GM12892 (cell line): ENCODE measurements at places on chromosomes 6 and 20.

DNA sequence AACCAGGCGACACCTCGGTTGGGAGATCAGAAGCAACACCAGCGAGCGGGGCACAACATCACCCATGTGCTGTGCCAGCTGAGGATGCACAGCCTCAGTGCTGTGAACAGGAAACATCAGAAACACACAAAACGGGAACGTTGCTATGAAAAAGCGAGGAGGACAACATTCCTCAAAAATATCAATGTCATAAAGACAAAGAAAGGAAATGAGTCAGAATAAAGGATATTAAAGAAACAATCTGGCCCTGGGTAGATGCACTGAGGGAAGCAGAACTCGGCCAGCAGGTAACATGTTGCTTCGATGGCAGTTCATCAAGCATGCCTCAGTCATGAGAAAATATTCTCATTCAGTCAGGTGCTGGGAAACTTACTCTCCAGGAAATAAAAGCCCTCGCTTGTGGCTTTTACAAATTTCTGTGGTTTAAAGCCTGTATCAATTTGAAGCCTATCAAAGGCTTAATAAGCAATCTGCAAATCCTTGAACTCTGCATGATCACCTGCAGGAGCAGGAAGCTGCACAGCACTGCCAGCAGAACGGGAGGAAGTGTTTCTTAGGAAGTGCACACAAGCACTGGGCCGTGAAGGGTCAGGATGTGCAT, 77.5 kb downstream of the GINS1 start:
- no peak for DNase-seq

DNA sequence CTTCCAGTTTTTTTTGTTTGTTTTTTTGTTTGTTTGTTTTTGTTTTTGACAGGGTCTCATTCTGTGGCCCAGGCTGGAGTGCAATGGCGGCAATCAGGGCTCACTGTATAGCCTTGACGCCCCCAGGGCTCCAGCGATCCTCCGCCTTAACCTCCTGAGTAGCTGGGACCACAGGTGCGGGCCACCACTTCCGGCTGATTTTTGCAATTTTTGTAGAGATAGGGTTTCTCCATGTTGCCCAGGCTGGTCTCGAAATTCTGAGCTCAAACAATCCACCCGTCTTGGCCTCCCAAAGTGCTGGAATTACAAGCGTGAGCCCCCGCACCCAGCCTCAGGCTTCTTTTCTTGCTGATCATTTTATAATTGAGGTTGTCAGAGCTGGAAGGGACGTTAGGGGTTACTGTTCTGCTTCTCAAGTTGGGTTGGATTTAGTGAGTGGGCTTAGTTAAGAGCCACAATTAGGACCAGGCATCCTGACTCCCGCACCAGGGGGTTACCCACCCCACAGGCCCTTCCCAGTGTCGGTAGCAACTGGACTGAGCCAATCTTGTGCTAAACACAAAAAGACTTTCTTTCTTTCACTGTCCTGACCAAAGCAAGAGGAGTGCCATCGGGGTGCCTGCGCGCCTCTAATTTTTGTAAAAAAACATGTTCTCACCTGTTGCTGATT, 13.1 kb upstream of the ZSCAN9 start:
- DNase-seq, result no peak

DNA sequence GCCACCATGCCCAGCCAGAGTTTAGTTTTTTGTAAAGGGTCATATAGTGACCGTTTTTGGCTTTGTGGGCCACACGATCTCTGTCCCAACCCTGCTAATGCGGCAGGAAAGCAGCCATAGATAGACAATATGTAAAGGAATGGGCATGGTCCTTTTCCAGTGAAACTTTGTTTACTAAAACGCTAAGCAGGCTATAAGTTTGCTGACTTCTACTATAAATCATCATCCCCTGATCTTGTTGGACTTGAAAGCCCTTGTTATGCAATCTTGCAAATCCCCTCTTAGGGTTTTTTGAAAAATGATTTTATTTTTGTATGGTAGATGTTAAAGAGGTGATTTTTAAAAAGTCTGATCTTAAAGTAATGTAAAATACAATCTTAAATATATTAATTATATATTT, 63.6 kb downstream of the CBFA2T2 start:
- no peak for DNase-seq

DNA sequence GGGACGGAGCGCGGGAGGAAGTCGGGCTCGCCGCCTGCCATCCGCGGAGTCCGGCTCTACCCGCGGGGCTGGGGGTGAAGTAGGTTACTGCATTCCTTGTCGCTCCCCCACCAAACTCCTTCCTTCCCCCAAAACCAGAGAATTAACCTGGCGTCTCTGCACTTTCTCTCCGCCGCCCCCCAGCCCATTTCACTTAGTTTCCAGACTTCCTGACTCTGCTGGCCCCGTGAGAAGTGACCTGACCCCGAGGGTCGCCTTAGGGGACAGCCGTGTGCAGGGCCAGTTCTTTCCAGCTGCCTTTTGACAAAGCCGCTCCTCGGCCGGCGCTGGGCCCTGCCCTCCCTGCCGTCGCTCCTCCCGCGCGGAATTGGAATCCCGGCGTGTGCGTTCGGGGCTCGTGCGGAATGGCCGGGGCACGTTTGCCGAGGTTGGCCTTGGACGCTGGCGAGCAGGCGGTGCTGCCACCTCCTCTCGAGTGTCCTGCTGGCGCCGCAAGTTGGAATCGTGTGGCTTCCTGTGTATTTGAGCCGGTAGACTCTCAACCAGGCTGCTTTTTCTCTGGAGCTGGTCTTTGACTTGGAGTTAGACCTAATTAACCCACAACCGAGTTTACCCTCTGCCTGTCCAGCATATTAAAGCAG, 650 bp downstream of the DCBLD1 start:
- no peak for DNase-seq

DNA sequence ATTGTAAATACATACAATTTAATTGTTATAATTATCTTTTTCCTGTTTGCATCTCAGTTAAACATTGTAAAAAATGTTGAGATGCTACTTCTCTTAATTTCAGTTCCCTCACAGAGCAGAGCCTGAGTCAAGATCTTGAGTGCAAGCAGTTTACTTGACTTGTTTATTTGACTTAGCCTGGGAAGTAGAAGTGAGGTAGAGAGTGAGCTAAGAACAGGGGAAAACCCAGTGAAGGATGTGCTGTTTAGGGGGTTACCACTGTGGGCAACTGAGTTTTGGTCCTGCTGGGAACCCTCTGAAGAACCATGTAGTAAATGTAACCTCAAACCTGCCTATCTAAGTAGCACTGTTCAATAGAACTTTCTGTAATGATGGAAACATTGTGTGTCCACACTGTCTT, 495.2 kb upstream of the FLRT3 start:
- DNase-seq, result no peak

DNA sequence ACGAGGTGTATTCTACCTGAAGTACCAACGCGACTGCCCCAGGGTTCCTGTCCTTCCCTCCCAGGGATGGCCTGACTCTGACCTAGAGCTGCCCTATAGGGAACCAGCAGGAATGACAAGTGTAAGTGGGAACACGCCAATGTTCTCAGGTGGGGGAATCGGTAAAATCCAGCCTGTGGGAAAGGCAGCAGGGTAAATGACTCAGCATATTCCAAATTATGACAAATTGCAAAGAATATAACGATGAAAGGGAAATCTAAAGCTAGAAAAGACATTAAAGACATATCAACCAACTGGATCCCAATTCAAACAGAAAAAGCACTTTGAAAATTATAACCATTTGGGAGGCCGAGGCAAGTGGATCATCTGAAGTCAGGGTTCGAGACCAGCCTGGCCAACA, 41.8 kb downstream of the KIF16B start:
- no peak for DNase-seq

GRCh38 chr20:48770700-48771442, 56.9 kb downstream of the PREX1 start:
- DNase-seq, result no peak

DNA sequence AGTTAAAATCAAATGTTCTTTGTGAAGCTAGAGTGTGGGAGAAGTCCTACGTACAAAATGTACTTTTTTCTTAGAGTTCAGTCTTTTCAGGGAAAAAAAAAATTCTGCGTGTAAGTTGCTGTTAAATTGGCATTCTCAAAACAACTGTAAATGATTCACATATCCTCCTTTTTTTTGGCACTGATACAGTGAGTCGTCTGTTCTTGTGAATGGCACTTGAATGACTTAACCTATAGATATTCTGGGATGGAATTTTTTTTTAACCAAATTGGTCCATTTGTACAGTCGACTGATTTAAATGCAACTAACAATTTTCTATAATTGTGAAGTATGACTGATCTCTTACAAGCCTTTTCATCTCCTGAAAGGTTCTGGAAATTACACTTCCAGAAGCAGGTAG, 5.5 kb upstream of the JAG1 start:
- no peak for DNase-seq

- peak; percentile 20 for DNase-seq
These were observed 137.5 kb upstream of the SLC24A3 start for GRCh38 chr20:19074828-19075516.

- no peak for DNase-seq
These were observed 516.8 kb downstream of the BCKDHB start for GRCh38 chr6:80623066-80623815.

DNA sequence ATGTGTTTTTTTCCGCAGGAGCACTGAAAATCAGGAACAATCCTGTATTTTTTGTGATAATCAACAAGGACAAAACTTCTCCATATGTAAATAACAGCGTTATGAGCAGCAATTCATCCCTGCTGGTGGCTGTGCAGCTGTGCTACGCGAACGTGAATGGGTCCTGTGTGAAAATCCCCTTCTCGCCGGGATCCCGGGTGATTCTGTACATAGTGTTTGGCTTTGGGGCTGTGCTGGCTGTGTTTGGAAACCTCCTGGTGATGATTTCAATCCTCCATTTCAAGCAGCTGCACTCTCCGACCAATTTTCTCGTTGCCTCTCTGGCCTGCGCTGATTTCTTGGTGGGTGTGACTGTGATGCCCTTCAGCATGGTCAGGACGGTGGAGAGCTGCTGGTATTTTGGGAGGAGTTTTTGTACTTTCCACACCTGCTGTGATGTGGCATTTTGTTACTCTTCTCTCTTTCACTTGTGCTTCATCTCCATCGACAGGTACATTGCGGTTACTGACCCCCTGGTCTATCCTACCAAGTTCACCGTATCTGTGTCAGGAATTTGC, at the start of gene TAAR6:
Gene TAAR6, plus strand, starts transcription at position 102 of the 557 bp plus-strand sequence. Its CDS starts 0 bp downstream, at position 102.
- no peak for DNase-seq

DNA sequence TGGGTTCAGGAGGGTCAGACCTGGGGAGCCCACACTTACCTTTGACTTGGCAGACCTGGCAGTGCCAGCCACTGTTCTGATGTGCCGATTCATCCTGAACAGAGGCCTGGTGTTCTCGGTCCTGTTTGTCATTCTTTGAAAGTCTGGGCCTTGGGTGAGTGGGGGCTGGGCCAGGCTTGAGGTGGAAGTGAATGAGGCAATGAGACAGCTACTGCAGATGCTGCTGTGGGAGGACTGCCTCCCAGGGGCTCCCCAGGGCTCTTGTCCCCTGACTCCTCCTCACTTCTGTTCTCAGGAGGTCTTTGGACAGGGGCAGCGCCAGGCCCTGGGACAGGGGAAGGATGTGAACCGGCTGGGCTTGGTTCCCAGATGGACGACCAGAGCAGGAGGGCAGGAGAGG, 5.6 kb upstream of the TREML4 start:
- no peak for DNase-seq

GRCh38 chr6:106858653-106859092, 115.9 kb downstream of the CD24 start:
- DNase-seq, result no peak

- DNase-seq, result no peak
These were observed 74.8 kb downstream of the ASCC3 start for GRCh38 chr6:100806296-100806695.

DNA sequence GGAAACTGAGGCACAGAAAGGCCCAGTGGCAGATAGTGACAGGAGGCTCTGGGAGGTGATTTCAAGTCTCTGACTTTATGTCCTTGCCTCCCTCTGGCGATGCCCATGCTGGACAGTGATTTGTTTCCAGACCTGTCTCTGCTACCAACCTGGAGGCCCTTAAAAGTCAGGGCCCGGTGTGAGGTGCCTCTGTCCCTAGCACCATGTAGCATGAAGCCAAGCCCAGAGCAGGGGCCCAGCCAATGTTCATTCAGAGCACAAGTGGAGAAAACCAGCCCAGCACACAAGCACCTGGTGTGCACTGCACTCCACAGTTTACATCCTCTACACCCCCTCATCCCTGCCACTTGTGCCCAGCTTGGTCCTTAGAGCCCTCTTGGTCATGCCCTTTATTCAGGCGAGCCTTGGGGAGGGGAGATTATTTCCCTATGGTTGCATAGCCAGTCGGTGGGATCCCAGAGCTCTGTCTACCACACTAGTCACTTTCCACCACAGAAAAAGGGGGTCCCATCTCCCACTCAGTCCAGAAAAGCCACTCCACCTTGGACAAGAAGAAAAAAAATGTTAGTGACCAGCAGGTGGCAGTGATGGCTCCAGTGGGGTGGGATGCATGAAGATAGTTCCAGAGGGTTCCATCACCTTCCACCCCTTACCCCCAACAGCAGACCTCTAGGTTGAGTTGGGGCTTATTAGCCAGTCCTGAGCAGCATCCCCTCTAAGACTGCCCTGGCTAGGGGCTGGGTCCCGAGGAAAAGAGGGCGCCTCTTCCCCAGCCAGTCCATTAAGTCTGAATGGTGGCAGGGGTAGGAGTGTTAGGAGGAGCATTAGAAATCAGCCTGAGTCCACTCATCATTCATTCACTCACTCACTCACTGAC, 30.9 kb downstream of the KIAA1755 start:
- no peak for DNase-seq

DNA sequence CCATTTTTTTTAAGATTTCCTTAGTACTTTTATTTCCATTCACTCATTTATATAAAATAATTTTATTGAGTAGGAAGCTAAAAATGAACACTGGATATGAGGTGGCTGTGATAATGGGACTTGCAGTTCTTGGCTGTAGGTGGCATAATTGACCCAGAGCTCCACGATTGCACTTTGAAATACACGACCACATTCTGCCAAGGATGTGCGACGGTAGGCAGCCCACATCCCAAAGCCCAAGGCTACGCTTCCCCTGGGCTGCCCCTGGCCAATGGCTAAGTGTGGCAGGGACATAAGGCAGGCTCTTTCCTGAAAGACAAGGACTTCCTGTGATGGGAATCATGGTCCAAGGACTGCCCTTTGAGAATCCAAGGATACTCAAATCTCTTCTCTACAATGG, 43.7 kb upstream of the ADTRP start:
- no peak for DNase-seq

DNA sequence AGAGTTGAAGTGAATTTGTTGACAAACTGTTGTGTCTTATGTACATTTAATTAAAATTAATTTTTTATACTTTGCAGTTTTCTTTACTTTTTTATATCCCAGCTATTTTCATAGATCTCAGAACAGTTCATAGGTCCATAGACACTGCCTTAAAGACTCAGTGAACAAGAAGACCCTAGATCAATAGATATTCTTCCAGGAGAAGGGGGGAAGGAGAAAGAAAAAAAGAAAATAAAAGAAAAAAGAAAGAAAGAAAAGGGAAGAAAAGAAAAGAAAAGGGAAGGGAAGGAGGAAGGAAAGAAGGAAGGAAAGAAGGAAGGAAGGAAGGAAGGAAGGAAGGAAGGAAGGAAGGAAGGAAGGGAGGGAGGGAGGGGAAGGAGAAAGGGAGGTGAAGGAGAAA, 130.8 kb downstream of the MAFB start:
- DNase-seq, result no peak

GRCh38 chr20:58503668-58504067, 11.5 kb downstream of the APCDD1L start:
- no peak for DNase-seq

GRCh38 chr20:34475979-34476736, 40.1 kb upstream of the DYNLRB1 start:
- DNase-seq, result peak; percentile 37

GRCh38 chr6:40999569-40999968, 39.5 kb downstream of the UNC5CL start:
- no peak for DNase-seq
